Tongue (tissue), 3 donors: ENCODE measurements at places on chromosomes 1 and 21. TPM values are rescaled to one million over a fixed set of nuclear protein-coding genes. Genes with fewer than 3 reads are reported as not detected.

Gene KCNE1
- 0.82 TPM for total RNA-seq

Gene FOXD2
- 1.8 TPM for total RNA-seq

Gene SAMSN1
- total RNA-seq: 1.4 TPM

Gene KRTAP7-1
- not detected for total RNA-seq
